ENCODE measurements at places on chromosomes 5 and 9.

GRCh38 chr9:91885746-91886413 lies 64.1 kb downstream of the ROR2 start:
- no peak for DNase-seq

- no peak for DNase-seq
These were observed 27.4 kb upstream of the ANKRD33B start for GRCh38 chr5:10536511-10536910.

DNA sequence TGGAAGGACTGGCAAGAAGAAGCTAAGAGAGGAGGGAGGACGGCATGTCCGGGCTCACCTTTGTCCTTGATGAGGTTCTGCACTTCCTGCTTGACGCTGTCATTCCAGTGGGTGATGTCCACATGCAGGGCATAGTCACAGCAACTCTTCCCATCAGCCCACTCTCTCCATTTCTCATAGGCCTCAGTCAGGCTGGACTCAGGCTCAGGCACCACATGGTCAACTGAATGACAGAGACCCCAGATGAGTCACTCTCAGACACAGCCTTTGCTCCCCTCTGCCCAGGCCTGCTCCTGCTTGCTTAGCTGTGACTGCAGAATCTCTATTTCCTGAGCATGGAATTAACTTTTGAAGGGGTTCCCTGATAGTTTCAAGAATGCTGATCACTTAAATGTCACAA lies 94.2 kb downstream of the DPYSL3 start:
- no peak for DNase-seq

DNA sequence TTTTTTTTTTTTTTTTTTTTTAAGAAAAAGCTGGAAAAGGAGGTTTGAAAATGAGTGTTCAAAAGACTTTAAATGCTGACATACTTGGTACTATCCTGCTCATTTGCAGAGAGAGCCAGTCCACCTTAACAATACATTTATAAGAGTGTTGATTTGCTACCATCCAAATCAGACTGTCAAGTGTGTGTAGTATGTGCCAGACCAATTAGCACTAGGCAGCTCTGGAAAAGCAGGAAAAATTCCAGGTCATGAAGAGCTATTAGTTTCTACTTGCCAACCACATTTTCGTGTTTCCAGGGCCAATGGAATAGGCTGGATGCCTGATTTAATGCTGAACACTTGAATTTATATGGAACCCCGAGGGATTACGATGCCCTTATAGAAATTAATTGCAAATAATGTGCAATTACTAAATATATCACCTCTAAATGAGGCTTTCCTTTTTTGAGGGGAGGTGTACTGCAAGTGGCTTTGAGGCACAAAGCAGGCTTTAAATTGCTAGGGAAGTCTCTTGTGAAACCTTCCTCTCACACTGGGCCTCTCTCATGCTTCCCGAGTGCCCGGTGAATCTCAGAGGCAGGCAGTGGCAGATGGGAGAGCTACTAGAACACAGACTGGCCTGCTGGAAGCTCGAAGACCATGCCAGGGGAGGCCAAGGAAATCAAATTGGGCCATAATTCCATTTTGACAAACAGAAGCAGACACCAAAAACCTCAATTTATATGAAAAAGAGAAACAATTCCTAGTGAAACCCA lies 178.7 kb downstream of the PPP2R2B start:
- DNase-seq: no peak

DNA sequence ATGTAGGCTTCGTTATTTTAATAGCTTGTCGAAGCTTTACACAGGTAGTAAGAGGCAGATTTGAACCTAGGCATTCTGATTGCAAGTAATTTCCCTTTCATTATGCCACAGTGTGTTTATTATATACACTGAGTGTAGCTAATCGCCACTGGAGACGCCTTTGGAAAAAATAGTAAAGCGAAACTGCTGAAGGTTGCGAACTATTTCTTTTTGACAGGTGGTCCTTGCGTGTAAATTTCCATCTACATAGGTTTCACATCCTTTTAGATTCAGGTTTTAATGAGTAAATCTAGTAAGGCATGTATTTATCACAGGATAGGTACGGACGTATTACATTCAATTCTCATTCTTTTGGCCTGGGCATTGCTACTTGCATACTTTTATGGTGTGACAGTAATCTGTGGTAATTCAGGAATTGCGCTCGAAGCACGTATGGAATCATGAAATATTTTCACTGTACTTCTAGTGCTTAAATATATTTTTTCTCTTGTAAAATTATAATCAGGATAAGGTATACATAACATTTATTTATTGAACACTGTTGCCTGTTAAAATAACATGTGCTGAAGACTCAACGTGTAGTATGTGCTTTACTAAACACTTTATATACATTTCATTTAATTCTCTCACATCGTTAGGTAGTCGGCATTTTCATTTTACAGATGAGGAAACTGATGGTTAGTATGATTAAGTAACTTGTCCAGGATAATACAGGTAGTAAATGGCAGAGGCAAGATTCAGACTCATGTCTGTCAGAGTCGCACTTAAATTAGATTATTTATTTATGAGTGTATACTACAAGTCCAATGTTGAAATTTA lies 1.8 kb downstream of the MARCHF6 start:
- no peak for DNase-seq

GRCh38 chr5:143957455-143957854 lies 145.5 kb downstream of the HMHB1 start:
- DNase-seq: no peak

- peak; percentile 31 for DNase-seq
These were observed 56.1 kb downstream of the MED27 start for GRCh38 chr9:132023419-132024180.

DNA sequence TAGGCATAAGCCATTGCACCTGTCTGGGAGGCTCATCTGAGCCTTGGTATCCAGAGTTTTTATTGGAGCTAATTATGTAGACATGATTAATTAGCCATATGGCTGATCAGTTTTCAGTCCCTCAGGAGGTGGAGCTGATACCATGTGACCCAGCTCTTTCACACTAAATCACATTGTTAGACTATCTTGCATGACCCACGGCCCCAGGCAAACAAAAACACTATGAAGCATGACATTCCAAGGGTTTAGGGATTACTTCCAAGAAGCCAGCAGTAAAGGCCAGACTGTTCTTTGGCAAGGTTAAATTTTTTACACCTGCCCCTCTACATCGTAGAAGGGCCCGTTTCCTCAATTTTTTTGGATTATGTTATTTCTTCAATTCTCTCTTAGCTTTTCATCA lies 5.0 kb upstream of the C5orf24 start:
- DNase-seq: no peak

GRCh38 chr5:151023047-151023615 lies 2.7 kb downstream of the GPX3 start:
- DNase-seq: no peak

DNA sequence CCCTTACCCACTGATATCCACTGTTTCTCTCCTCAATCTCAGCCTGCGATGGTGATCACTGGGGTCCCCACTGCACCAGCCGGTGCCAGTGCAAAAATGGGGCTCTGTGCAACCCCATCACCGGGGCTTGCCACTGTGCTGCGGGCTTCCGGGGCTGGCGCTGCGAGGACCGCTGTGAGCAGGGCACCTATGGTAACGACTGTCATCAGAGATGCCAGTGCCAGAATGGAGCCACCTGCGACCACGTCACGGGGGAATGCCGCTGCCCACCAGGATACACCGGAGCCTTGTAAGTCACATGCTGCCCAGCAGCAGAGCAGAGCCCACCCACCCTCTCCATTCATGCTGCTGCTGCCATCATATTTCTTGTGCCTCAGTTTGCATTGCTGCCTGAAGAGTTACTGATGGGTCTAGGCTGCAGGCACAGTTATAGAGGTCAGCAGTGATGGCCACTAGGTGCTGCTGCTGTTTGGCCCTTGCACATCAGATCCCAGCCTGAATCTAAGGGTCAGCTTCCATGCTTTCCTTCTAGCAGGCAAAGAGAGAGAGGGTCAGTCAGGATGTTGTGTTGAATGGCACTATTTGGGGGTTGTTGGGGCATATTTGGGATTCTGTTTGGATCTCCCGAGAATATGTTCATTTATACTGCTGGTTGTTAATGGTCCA lies 106.0 kb downstream of the MEGF10 start:
- no peak for DNase-seq

- no peak for DNase-seq
These were observed 165.8 kb downstream of the MELK start for GRCh38 chr9:36738318-36738976.

GRCh38 chr9:95083086-95083768 lies 234.3 kb downstream of the FANCC start:
- DNase-seq: no peak

DNA sequence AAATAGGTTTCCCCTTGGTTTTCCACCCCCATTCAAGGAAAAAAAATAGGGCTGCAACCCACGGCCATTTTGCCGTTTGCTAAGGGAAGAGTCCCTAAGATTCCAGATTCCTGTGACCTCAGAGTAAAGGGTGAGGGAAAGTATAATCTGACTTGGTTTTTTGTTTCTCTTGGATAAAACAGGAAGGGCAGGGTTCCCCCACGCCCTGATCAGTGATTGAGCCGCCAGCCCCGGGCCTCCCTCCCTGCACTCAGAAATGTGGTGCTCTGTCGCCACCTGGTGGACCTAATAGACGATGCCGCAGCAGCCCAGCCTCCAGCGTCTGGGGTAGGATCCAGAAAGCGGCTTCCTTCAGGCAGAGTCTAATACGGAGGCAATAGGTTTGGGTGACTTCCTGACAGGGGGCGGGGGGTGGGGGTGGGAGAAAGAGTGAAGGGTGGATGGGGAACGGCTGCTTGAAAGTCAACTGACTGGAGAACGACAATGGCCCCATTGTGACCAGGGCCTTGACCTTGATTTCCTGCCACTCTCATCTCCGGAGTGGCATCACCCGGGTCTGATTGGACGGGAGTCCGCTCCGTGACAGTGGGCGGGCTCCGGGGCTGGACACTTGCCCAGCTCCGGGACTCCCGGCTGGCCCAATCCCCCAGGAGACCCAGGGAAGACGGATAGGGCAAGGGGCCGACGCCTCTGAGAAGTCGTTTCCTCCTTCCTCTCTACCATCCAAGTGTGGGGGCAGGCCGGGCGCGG lies 17.8 kb upstream of the CYSTM1 start:
- DNase-seq: peak; percentile 80

DNA sequence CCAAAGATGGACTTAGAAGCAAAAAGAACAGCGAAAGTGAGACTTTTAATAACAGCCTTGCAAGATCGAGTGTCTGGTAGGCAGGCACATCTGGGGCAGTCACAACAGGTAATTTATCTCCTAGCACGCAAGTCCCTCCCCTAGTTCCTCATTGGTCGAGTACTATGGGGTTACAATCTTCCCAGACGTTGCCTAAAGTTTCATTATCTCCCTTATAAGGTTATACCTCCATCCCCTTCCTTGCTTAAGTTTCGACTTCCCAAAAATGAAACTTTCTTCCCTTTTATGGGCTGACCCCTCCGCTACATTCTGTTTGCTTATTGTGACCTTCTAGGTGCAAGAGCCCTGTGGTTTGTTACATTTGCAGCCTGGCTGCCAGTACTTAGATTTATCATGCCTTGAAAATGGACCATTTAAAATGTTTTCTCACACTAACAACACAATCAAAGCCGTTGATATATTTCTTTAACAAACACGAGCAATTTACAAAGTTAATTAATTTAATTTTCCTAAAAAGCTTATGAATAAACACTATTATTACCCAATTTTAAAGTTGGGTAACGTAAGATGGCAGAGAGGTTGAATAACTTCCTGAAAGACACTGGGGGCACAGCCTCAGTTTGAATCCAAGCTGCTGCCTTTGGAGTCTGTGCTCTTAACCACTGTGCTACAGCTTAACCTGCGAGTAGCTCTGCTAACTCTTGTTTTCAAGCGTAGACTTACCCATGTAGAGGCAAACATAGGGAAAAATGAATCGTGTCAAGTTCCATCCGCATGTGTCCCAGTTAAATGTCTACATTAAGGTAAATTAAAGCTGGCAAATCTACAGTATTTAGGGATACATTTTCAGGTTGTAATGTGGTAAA lies 91.7 kb downstream of the EDIL3 start:
- no peak for DNase-seq

- DNase-seq: no peak
These were observed 13.6 kb downstream of the CKMT2 start for GRCh38 chr5:81246697-81247096.

DNA sequence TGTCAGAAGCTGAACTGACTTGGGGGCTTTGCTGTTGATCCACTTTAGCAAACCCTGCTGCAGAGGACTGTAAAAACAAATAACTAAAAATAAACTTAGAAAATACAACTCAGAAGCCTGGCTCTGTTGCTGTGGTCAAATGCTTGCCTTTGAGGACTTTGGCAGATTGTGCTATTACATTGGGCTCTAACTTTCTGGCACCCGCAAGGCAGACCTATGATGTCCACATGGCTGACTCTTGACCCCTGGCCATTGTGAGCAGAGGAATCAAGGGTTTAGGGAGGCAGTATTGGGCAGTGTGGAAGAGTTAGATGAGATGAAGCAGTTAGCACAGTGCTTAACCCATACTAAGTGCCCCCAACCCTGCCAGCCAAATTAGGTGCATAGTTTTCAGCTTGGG lies 34.0 kb downstream of the OTULIN start:
- DNase-seq: no peak

- DNase-seq: no peak
These were observed 5.1 kb downstream of the GLRX start for GRCh38 chr5:95817430-95817829.

DNA sequence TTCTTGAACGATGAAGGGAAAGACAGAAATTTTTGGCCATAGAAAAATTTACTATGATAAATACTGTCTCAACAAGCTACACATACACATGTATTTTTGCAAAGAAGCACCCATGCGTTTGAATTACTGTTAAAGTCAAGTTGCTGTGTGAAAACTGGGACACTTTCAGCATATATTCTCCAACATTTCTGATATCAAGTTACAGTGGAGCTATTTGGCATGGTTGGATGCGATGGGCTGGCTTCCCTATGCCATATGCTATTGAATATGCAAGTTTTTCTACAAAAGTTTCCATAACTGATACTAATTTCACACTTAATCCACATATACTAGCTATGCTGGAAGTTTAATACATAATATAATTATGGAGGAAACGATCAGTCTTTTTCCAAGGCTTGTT lies 381.4 kb downstream of the CTNND2 start:
- no peak for DNase-seq

DNA sequence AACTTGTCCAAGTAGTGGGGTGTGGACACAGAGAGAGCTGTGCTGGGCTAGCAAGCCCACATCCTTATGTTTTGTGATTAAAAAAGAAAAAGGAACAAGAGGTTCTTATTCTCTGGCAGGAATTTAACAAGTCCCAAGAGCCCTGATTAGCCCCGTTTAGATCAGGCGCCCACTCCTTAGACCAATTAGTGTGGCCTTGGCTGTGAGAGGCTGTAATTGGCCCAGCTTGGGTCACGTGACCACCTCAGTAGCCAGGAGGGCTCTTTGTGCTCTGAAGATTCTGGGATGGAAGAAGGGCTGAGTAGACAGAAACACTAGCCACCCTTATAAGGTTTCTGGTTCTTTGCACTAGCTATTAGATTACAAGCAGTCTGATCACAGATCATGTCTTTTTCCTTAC lies 31.1 kb downstream of the GCNT4 start:
- DNase-seq: no peak

GRCh38 chr5:54946306-54946819 lies 39.0 kb downstream of the ESM1 start:
- no peak for DNase-seq

- no peak for DNase-seq
These were observed 47.5 kb upstream of the ARAP3 start for GRCh38 chr5:141729387-141730006.
